Muscle of back (tissue), 13 donors: ENCODE measurements at places on chromosomes 4 and X.

DNA sequence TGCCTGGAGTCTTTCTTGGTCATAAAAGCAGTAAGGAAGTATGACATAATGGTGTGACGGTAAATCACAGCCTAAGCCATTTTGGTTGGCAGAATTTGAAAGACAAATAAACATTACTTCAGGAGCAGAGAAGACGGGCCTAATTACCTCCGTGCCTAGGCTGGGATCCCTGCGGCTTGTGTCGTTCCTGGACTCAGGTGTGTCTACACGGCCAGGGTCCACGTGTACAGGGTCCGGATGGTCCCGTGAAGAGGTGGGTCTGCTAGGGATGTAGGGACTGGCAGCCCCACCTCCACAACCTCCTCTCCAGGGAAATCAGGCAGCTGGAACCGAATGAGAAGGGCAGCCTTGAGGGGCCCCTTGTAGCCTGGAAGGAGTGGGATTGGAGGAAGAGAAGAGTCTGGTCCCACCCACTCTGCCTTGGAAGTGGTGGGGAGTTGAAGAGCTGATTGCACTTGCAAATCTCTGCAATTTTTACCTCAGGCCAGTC, 55.4 kb upstream of the PLAC1 start:
- DNase-seq = no peak

GRCh38 chr4:13543839-13544605, at the start of gene NKX3-2:
TSS of gene NKX3-2 (minus strand) at chr4:13544508. CDS start at chr4:13544414, 94 bp downstream.
- DNase-seq = no peak

DNA sequence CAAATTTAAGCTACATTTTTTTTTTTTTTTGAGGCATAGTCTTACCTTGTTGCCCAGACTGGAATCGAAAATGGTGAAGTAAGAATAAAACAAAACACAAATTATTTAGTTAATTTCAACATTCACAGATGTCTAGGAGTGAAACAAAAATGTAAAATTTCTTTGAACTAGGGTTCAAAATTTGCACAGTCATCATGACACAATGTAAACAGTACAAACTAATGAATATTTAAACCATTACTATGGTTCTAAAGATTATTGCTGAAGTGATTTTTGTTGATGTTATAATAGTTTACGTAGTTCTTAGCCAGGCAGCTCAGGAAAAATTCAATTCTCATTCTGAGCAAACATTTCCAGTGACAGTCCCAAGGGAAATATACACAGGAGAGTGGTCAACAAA, 633.1 kb downstream of the GRXCR1 start:
- DNase-seq = no peak

DNA sequence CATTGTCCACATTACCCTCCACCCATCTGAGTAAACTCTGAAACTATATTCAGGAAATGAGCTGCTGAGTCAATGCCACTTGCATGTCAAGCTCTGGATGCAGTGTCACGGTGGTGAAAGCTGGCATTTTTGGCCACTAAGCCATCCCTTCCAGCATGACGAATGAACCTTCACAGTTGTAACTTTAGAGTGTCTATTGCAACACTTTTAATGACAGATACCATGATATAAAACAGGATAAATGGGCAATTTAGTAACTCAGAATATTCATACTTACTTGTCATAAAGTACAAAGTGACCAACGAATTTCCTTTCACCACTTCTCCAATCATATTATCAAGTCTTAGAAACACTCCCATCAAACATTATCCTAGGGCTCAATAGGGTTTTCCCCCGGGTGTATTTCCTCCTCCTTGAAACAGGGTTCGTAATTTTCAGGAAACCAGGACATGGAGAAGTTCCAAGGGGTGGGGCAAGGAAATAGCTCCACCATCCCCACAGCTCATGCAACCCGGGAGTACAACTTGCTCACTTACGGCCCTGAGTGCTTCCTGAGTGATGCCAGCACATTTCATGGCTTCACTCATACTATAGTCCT, 73.1 kb downstream of the MTHFD2L start:
- DNase-seq = peak; percentile 70

DNA sequence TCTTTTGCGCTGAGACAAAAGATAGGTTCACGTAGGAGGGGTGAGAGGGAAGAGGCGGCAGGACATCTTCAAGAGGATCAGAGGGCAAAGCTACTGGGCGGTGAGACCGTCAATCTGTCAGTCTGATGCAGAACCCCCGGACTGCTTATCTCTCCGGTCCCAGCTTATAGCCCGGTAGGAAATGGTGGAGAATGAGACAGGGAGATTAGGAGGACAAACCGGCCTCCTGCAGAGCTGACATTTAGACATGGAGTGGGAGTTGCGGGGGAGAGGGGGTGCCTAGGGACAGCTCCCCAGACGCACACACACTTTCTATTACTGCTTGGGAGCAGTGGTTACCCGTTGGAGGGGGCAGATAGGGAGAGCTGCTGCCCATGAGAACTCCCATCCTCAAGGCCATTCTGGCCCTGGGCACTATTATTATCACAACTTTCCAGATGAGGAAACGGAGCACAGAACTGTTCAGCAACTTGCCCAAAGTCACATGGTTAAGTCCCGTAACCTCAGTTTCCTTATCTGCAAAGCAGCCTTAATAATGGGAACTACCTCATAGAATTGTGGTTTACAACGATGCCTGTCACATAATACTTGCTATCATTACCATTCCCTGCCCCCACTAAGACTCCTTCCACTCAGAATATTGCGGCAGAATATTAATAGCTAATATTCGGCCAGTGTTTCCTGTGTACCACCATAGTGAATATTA, 1.1 kb upstream of the HDAC6 start:
- no peak for DNase-seq

DNA sequence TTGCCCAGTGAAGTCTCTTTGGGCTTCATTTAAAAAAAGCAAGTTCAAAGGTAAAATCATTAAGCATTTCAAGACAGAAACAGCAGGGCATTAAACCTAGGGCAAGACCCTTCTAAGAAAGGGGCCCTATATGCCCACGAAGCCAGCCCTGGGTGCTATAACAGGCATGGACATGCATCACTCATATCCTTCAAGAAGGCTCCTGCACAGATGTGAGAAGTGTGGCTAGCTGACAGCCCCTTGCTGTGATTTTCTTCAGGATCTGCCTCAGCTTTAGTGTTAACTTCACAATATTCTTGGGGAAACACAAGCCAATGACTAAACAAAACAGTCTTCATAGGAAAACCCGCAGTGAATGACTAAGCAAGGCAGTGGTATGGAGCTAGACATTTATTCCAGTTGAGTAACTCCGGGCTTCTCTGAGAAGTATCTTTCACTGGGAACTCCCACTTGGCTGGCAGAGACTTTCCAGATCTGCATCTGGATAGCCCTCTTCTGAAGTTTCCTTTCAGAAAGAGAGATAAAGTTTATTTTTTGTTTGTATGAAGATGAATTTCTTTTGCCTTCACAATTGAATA, 11.9 kb upstream of the MAOA start:
- no peak for DNase-seq

DNA sequence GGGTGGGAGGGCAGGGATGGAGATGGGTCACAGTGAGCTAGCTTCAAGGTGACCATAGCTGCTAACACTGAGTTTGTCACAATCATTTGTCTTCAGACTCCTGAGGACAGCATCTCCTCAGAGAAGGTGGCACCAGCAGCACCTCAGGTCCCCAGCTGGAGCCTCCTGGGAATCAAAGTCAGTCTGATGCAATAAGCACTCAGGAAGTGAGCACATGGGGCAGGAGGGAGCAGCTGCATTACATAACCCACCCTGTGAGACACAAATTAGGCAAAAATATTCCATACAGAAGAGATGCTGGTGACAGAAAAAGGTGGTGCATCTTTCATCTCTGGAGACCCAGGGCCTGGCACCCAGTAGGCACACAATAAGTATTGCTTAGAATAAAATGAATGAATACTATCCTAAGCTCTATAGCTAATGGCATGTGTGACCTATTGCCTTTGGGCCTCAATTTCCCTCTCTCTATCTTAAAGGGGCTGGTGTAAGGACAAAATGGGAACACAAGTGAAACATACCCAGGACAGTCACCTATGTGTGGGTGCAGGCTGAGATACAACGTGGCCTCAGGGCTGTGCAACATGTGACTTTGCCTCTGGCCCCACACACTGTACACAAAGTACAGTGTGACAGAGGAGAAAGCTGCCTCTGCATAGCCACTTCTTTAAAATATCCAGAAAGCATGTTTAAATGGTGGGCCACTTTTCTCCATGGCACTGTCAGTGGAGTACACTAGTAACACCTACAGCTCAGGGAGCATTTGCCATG, 37.1 kb downstream of the SLC39A8 start:
- DNase-seq = no peak

GRCh38 chrX:55030271-55031205, at the start of gene ALAS2:
TSS of gene ALAS2 (minus strand) at chrX:55030977. CDS start at chrX:55026000, 4,977 bp downstream.
- DNase-seq = no peak

DNA sequence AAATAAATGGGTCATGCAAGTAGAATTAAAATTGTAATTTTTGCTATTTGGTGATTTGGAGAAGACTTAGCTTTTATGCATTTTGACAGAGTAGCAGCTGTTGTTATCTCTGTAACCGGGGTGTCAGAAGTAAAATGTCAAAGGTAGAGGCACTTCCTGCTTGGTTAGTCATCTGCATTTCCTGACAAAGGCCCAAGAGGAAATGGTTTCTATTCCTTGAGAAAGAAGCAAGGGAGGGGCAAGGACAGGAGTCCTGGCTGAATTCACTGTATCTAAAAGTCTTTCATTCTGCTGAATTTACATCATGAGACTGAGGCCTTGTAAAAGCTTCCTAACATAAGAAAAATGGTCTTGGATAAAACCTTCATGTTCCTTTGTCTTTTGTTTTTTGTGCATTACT, 550.9 kb upstream of the BOD1L1 start:
- DNase-seq = no peak

DNA sequence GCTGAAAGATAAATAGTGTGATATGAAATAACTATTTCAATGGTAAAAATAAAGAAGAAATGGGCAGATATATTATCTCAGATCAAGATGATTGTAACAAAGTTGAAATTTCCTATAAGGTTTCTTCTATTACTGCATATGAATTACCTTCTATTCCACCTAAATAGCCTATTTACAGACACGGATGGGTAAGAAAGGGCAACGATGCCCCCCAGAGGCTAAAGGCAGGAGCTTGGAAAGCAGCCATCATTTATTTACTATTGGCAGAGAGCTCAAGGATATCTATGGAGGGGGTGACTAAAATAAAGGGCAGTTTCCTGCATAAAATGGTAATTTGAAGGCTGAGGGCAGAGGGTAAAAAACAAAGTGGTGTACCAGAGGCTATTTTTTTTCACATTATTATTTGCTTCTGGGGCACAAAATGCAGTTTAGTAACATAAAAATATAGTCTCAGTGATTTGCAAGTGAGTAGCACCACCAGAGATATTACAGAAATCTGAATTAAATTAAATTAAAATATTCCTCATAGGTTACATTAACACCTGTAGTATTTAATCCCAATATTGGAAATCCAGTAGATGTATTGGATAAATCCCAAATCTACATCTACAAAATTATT, 123.1 kb downstream of the BTC start:
- no peak for DNase-seq

DNA sequence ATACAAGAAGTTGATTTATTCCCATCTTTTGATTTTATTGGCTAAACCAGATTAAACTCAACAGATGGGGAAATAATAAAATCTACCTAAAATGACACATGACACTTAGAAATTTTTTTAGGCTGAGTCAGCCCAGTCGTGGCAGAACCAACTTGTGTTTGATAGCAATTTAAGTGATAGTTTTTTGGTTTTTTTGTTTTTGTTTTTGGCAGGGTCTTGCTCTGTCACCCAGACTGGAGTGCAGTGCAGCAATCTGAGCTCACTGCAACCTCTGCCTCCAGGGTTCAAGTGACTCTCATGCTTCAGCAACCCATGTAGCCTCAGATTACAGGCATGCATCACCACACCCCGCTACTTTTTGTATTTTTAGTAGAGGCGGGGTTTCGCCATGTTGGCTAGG, 370.3 kb upstream of the NOCT start:
- no peak for DNase-seq

DNA sequence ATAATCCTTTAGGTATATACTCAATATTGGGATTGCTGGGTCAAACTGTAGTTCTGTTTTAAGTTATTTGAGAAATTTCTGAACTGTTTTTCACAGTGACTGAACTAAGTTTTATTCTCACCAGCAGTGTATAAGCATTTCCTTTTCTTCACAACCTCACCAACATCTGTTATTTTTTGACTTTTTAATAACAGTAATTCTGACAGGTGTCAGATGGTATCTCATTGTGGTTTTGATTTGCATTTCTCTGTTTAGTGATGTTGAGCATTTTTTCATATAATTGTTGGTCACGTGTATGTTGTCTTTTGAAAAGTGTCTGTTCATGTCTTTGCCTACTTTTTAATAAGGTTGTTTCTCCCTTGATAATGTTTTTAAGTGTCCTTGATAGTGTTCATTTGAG, 112.6 kb downstream of the LINC00632 start:
- DNase-seq = no peak

- DNase-seq = no peak
These were observed 43.2 kb upstream of the RBM47 start for GRCh38 chr4:40672528-40673522.

- DNase-seq = no peak
These were observed 27.0 kb upstream of the PROM1 start for GRCh38 chr4:16110661-16111290.

GRCh38 chrX:118724365-118724764, 3.0 kb upstream of the IL13RA1 start:
- no peak for DNase-seq

- DNase-seq = no peak
These were observed 35.1 kb downstream of the GAB3 start for GRCh38 chrX:154715825-154716224.

DNA sequence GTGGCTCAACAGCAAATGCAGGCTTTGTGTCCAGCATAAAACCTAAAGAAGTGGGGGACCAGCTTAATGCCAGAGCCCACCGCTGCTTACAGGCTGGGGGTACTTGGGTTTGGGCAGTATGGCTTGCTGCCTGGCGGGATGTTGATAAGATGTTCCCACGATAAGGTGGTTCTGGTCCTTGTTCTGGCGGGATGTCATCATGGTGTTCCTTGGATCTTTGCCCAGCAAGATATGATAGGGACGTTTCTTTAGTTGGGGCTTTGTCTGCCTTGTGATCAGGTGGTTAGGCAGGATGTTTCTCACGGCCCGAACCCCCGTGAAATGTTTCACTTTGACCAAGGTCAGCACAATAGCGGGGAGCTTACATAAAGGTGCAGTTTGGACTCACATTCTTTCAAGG, 35.3 kb downstream of the PNPLA4 start:
- DNase-seq = no peak

GRCh38 chr4:12701384-12701783, 782.8 kb downstream of the RAB28 start:
- DNase-seq = no peak

- no peak for DNase-seq
These were observed 29.3 kb upstream of the CT47A1 start for GRCh38 chrX:121014826-121015225.

GRCh38 chr4:11631416-11631815, 202.7 kb upstream of the HS3ST1 start:
- no peak for DNase-seq

- DNase-seq = no peak
These were observed 559 bp upstream of the PCDH18 start for GRCh38 chr4:137532869-137533236.
